ENCODE measurements at places on chromosomes 6 and 20.

DNA sequence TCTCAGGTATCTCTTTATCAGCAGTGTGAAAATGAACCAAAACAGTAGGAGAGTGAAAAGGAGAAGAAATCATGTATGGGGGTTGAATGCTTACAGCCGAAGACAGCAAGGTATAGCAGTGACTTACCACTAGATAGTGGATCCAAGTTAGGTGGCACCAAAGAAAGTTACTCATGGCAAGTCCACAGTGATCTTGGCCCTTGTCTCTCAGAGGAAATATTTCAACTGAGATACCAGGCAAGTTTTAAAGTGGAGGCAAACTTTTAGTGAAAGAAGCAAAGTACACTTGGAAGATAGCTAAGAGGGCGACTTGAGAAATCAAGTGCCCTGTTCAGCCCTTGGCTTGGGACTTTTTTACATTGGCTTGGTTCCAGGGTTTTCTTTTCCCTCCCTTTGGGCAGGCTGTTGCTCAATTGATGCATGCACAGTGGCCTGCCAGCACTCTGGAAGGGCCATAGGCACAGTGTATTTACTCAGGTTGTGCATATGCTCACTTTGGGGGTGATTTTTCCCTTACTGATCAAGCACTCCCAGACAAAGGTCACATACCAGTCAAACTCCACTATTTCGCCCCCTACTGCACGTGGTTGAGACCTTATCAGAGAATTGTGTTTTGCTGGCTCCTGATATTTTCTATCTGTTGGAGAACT, 329.5 kb upstream of the KHDRBS2 start:
- no peak for DNase-seq

DNA sequence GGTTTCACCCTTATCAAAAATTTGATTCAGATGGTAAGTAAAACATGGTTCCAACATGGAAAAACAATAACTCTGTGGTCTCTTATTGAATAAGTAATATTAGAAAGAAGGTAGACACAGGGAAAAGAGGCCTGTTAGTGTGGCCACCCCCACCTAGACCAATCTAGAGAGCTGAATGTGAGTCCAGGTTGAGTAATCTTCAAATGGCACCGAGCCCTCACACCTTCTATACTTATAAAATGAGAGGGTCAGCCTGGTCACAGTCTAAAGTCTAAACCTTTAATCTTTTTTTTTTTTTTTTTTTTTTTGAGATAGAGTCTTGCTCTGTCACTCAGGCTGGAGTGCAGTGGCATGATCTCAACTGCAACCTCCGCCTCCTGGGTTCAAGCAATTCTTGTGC, 6.9 kb downstream of the FAM184A start:
- no peak for DNase-seq

DNA sequence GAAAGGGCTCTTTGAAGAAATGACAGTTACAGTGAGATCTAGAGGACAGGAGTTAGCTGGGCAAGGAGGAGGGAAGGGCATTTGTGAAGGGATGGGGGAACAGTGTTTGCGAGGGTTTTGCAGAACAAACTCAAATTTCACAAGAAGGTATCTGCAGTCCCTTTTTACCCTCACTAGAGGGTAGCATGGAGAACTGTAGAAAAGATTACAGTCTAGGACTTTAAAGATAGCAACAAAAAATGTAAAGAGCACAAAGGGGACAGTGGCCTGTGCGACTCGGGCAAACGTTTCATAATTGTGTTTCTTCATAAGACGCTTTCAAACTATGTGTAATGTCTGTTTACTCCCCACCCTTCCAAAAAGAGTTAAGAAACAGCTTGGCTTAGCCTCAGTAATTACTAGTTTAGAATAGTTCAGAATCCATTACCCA, 21.2 kb upstream of the ASXL1 start:
- DNase-seq, result peak; percentile 47

GRCh38 chr6:111888928-111889695, 15.9 kb upstream of the FYN start:
- no peak for DNase-seq

- no peak for DNase-seq
These were observed 140.1 kb downstream of the BTBD9 start for GRCh38 chr6:38499529-38500096.

- DNase-seq, result no peak
These were observed 9.4 kb downstream of the HSF2 start for GRCh38 chr6:122408702-122409458.

DNA sequence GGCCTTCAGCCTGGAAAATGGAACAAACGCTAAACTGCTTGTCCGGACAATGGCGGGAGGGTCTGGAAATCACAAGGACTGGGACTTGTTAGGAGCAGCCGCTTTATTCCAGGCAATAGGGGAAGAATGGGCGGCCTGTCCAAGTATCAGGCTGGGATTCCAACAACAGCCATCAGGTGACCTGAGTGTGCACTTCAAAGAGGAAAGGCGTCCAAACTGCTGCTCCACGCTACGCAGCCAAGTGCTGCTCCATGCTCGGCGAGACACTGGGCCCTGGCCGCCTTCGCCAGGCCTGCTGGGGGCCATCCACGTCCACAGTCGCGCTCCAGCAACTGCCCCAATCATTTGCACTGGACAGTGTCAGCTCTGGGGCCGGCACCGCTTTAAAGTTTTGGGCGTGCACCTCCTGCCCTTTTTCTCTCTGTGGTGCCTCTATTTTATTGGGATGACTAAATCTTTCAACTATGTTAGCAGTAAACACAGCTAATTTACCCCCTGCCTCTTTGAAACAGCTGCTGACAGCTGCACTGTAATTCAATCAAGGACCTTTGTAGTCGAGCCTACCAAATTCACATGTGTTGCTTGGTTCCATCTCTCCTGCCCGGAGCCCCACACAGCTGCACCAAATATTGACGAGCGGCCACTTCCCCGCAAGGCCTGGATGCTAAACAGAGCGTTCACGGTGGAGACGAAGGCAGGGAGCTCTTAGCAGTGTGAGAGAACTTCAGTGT, 98.3 kb downstream of the BMP7 start:
- DNase-seq, result no peak

- DNase-seq, result no peak
These were observed 79.3 kb upstream of the TOP1 start for GRCh38 chr20:40949346-40949745.

- no peak for DNase-seq
These were observed 5.7 kb downstream of the LMBRD1 start for GRCh38 chr6:69791065-69791471.

DNA sequence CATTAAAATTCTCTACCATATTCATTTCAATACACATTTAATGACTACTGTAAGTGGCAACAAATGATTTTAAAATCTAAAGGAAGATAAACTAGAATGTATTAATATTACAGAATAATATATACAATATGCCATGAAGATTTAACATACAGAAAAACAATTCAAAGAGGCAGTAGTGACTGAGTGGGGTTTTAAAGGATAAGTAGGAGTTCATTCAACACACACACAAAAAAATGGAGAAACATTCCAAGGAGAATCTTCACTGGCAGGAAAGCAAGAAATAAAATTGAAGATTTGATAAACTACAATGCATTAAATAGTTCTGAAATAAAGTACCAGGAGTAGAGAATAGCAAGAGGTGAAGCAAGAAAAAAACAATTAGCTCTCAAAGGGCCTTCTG, 215.1 kb downstream of the IBTK start:
- DNase-seq, result no peak

GRCh38 chr6:100311707-100312251, 152.9 kb downstream of the SIM1 start:
- DNase-seq, result no peak

DNA sequence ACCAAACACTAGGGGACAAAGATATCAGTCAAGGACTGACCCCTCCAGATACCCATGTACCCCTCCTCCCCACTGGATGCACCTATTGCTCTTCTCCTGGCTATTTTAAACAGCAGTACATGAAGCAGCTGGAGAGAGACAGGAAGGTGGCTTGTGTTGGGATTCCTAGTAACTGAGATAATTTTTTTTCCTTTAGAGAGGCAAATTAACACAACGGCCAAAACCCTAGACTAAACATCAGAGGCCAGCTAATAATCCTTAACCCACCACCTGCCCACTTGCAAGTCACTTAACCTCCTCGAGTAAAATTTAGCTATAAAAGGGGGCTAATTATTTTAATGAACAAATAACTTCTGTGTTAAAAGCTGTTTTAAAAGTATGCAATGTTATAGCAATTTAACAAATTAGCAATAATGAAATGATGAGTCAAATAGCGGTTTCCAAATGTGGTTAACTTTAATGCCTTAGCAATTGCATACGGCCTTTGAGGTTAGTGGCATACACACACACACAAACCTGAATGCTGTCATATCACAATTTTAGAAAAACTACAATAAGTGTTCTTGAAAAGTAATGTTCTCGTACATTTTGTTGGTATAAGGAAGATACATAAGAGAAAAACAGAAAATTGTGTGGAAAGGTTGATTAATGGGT, 151.7 kb downstream of the FRK start:
- no peak for DNase-seq

- DNase-seq, result no peak
These were observed 93.3 kb downstream of the YTHDF1 start for GRCh38 chr20:63122626-63123025.

DNA sequence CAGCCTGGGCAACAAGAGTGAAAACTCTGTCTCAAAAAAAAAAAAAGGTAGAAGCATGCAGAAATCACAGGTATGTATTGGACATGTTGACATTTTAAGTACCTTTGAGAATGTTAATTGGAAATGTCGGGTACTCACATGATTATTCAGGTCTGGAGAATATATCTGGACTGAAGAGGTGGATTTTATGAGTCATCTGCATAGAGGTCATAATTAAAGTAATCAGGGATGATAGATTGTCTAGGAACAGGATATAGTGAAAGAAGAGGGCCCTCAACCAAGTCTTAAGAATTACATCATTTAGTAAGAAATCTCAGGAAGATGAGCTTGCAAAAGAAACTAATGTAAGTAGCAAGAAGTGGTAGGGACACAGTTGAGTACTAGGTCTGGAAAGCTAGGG, 212.5 kb downstream of the UTRN start:
- DNase-seq, result no peak

Measured in GM20000 (cell line).